Stimulated activated CD8-positive, alpha-beta memory T cell treated with anti-CD3 and anti-CD28 coated beads, Interleukin-4, amount 100 ng/mL, for 1 hour (primary cell): ENCODE measurements at places on chromosomes 3 and 15.

GRCh38 chr3:141913150-141913811, 36.8 kb downstream of the ATP1B3 start:
- DNase-seq = peak; percentile 14

- no peak for DNase-seq
Measured at GRCh38 chr3:150385296-150386242, 22.5 kb upstream of the TSC22D2 start.

DNA sequence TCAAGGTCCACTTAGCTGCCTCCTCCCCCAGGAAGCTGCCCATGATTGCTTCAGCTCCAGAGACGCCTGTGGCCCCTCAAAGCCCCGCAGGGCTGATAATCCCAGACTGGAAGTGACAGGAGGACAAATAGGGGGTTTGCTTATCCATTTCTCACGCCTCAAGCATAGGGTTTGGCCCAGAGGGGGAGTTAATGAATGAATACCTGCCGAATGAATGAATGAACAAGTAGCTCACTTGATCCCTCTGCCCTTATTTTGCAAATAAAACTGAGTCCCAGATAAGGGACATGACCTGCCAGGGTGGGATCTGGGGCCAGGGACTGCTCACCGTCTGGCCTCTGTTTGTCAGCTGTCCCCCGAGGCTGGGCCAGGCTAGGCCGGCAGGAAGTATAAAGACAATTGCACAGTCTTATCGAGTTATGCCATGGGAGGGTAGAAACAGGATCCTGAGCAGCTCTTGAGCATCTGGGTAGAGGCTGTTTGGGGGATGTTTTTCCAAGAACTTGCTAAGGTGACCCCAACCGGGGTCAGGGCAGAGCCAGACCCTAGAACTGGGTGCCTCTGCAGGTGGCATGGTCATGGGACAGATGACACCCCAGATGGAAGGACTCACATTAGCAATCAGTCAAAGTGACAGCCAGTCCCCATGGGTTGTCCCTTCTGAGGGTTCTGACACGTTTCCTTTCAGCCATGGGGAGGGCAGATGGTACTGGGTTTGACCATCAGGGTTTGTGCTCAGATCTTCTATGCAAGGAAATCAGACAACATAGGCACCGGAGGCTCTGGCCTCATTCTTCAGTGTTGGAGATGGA, 45.0 kb downstream of the IQSEC1 start:
- DNase-seq = no peak

- DNase-seq = no peak
Measured at GRCh38 chr15:95733931-95734330, 596.6 kb upstream of the NR2F2 start.

DNA sequence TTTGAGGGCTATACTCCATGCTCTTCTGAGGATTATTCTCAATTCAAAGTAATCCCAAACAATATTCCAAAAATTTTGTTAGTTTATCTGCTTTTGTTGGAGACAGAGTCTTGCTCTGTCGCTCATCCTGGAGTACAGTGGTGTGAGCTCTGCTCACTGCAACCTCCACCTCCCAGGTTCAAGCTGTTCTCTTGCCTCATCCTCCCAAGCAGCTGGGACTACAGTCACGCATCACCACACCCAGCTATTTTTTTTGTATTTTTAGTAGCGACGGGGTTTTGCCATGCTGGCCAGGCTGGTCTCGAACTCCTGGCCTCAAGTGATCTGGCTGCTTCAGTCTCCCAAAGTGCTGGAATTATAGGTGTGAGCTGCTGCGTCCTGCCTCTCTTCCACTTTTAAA, 39.1 kb downstream of the MEF2A start:
- no peak for DNase-seq
